ENCODE measurements at places on chromosomes 2 and 18.

DNA sequence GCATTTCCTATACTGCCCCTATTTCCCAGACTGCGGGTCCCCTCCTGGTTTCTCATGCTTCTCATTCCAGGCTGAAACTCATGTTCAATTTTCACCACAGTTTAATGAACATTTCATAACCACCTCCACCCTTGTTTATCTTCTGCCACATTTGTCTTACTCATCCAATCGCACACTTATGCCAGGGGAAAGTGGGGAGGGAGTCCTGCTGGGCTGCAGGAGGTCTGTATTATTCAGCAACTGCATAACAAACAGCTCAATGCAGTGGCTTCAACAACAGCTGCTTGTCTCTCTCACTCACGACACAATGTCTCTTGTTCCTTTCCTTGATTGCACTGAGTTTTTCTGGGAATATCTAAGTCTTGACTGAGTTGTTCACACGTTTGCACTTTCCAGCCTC lies 106.0 kb downstream of the ZNF519 start:
- DNase-seq: peak; percentile 47

DNA sequence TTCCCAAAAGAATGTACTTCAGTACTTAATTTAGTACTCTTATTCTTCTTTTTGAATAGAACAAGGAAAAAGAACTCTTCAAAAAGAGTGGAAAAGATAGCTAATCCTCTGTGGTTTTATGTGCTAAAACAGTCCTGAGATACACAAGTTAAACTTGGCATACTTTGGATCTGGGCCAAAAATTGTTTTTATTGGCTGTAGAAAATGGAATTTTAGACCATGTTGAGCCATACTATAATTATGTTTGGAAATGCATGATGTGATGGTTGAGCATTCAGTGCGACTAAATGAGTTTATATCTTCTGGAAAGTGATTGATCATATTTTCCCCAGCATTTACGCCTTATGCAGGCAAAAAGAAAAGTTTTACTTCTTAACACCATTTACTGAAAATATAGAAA lies 18.0 kb upstream of the PDE1A start:
- peak; percentile 64 for DNase-seq

DNA sequence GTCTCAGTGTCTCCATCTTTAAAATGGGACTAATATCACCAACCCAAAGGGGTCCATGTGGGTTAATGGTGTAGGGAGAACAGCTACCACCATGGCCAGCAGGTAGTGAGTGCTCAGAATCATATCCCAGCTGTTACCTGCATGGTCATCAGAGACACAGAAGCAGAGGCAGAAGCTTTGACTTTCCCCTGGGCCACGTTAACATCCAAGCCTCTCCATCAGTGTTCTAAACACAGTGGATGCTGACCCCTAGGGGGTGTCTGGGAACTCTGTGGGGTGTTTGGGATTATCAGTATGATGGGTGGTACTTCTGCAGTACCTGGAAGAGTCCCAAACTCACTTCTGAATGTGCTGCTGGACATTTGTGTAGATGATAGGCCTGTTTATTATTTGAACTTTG lies 93.6 kb downstream of the GYPC start:
- DNase-seq: peak; percentile 23

- DNase-seq: no peak
Measured at GRCh38 chr2:100268986-100269385, 53.3 kb downstream of the LONRF2 start.

DNA sequence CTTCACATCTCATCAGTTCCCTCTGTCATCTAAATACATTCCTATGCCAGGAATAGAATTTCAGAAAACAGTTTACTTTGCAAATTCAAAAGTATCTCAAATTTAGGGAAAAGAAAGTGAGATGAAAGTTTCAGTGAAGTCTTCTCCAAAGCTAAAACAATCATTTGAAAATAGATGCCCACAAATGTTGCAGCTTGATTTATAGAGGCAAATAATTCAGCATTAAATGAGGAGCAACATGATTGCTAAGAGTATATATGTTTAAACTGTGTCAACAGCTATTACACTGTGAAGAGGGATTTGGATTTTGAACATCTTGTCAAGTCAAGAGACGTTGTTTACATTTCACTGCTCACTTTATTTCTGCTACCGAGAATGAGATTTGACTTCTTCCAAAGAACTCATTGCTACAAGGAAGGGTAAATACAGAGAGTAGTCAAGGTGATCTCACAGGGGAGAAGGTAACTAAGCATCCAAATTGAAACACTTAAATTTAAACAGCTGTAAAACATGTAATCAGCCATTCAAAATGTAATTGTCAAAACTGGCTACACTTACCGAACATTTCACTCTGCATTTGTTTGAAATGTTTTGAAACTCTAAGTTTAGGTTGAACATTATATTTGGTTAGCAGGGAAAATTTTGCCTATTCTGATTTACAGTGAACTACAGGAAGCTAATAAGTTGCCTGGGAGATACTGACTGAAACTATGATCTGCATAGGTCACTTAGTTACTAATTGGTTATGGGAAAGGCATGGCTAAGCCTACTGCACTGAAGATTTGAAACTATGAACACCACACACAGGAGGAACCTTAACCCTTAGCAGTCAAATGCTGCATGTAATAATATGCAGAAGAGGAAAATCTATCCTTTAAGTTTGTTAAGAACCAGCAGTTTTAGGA lies 33.2 kb upstream of the GALNT3 start:
- DNase-seq: no peak

- DNase-seq: peak; percentile 88
Measured at GRCh38 chr2:107633580-107634147, 193.0 kb upstream of the RGPD4 start.

DNA sequence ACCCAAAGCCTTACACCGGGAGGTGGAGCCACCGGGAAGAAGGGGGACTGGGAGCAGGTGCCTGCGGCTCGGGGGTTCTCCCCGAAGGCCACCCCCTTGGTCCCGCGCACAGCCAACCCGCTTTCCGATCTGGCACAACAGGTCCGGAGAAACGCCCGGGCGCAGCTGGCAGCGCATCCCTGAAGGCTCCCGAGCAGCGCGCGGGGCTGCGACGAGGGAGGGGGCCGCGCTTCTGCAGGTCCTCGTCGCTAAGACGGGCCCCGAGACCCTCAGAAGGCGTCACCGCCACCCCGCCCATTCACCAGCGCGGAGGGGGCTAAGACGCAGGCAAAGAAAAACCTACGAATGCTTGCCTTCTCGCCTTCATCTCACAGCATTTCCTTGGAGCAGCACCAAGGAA lies 1.8 kb downstream of the CBLN2 start:
- no peak for DNase-seq

DNA sequence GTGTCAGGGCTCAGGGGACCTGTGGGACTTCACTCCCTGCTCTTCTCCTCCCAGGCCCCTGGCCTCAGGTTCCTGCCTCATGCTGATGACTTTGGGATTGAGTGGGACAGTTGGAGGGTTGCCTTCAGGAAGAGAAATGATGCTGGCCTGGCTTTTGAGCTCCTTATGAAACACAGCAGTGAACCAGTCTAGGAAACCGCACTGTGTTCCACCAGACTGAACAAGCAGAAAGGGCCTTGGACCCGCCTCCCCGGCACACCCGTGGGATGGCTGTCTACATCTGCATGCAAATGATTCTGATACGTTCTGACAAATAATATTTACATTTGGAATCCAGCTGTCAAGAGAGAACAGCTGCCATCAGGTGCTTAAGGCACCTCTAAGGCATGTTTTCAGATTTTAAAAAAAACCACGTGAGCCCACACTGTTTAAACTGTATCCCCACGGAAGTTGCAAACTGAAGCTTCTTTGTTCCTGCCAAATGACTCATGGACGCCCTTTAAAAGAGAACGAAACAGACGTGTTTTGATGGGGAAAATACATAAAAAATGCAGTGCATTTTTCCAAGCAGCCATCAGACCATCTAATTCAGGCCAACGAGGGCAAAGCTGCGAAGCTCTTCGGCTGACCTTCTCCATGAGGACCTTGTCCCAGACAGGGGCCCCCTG lies 27.6 kb upstream of the ASAP2 start:
- peak; percentile 64 for DNase-seq

DNA sequence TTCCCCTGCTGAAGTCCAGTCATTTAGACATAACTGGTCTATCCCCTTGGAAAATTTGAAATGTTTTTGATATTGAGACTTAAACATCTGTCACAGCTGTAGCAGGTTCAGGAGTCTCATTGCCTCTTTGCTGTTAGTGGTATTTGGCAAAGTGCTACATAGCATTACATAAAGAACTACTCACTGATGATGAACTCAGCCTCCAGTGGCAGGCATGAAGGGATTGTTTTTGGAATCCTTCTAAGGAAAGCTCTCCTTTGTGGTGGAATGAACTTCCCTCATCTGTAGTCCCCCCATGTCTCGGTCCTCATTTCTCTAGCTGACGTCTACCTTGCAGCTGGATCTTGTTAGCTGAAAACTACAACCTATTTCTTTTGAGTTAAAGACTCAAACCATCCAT lies 111.6 kb downstream of the TACR1 start:
- DNase-seq: no peak

DNA sequence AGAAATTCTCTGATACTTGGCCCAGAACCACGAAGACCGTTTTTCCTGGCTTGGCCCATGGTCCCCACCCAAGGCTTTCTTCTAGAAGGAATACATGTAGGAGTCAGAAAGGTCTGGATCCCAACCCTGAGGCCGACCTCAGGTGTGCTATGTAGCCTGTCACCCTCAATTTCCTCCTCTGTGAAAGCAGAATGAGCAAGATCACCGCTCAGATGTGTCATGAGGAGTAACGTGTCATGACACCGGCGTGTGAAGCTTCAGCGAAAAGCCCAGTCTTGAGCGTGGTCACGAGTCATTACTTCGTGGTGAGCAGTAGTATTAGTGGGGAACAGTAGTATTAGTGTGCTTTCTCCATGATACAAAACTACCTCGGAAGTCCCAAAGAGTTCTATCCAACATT lies 103.4 kb downstream of the ALPK2 start:
- no peak for DNase-seq

DNA sequence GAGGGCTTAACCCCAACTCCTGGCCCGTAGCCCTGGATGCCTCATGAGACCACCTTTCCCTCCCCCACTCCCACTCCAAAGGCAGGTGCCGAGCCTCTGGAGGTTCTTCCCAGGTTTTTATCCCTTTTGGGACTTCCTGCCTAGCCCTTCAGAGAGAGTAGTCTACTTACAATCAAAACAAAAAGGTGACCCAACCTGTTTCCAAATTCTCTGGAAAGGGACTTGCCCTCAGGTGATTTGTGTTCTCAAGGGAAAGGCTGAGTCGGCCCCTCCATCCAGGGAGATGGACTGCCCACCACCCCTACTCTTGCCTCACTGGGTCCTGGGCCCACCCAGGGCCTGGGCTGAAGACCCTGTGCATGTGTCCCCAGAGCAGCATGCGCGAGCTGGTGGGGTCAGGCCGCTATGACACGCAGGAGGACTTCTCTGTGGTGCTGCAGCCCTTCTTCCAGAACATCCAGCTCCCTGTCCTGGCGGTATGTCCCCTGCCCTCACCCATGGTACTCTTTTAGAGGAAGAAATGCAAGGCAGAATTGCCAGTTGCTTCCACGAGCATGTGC lies 108.5 kb downstream of the PLB1 start:
- no peak for DNase-seq

GRCh38 chr2:38528008-38528442 lies 74.7 kb downstream of the HNRNPLL start:
- peak; percentile 66 for DNase-seq

- DNase-seq: no peak
Measured at GRCh38 chr2:237453671-237454070, 33.4 kb upstream of the MLPH start.

GRCh38 chr2:146730882-146731281 lies 1113.9 kb upstream of the ACVR2A start:
- no peak for DNase-seq

DNA sequence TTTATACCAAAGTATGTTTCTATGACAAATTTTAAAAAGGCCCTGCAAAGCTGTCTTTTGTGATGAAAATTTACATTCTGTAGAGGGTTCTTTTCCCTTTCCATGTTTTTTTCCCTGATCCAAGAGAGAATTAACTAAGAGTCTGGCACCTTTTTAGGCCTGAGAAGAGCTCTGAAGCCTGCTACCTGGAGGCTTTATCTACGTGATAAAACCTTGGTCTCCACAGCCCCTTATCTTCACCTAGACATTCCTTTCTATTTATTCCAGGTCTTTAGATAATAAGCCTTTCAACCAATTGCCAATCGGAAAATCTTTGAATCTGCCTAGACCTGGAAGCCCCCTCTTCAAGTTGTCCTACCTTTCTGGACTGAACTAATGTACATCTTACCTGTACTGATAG lies 774.1 kb upstream of the LRRTM1 start:
- no peak for DNase-seq

All from MCF 10A (cell line).